ENCODE measurements at places on chromosomes 3 and 15.

GRCh38 chr3:72665701-72666446 lies 182.4 kb downstream of the SHQ1 start:
- peak; percentile 4 for DNase-seq

GRCh38 chr3:105827959-105828358 lies 40.9 kb downstream of the CBLB start:
- no peak for DNase-seq

DNA sequence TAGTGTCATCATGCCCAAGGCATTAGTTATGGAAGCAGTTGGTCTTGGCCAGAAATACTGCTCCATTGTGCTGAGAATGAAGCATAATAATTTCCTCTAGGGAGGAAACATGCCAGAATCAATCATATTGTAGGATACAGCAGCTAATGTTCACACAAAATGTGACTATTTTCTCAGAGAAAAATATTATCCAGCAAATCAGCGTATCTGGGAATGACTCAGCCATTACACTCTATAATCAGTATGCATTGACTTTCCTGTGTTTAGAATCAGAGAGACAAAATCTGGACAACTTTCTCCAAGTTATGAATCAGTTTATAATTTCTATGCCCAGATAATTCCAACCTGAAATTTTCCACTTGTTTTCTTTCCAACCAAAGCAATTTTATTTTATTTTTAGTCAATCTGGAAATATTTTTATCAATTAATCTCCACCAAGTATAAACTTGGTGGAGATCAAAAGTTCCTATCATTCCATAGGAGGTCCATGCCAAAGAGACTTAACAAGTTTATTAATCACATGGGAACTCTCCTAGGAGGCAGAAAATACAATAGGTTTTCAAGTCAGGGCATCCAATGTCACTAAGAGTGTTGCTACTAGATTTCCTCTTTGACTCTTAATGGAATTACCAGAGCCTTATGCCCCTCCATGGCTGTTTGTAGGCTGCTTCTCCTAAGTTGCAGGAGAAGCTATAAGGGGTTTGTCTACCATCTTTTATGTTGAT lies 36.4 kb downstream of the SUCNR1 start:
- DNase-seq, result no peak

DNA sequence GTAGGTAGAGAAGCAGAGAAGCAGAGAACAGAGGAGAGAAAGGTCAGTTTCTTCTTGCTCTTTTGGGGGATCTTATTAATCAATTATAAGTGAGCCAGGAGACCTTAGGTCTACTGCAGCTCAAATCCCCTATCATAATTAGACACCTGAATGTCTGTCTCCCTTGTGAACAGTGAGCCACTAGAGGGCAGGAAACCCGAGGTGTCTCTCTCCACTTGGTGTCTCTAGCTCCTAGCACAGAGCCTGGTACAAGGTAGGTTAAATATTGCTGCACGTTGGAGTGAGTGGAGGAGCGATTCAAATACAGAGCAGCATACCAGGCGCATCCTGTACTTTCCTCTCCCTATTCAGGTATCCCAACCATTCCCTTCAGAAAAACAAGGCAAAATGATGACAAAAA lies 2.0 kb upstream of the ST8SIA2 start:
- DNase-seq, result no peak

GRCh38 chr3:141499284-141499683 lies 12.5 kb downstream of the RASA2 start:
- no peak for DNase-seq
